Stimulated activated naive CD8-positive, alpha-beta T cell treated with anti-CD3 and anti-CD28 coated beads, Interleukin-15, amount 100 ng/mL, for 72 hours (primary cell): ENCODE measurements at places on chromosomes 5 and 9.
A peak's percentile ranks its signal among the peaks of the same experiment; 100 is the strongest.

GRCh38 chr9:75071530-75072122 lies 16.3 kb downstream of the NMRK1 start:
- peak; percentile 36 for DNase-seq

DNA sequence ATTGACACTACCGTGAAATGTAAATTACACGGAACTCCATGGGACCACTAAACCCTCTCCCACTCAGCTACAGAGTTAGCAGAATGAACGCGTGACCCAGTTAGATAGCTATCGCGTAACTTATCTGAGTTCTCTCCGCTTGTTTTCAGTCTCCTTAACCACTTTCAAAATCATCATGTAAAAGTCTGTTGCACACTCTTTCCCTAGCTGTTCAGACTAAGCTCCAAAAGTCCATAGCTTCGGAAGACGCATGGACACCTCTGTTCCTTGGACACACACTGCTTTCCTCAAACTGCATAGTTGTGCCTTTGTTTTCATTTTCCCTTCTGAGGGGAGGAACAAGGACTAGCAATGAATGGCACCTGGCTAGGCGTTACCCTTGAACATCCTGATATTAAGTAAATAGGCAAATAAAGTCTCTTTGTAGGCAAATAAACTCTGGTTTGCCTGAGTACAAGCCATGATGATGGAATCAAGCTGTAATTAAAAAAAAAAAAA lies 83.3 kb downstream of the DAPK1 start:
- DNase-seq, result no peak

DNA sequence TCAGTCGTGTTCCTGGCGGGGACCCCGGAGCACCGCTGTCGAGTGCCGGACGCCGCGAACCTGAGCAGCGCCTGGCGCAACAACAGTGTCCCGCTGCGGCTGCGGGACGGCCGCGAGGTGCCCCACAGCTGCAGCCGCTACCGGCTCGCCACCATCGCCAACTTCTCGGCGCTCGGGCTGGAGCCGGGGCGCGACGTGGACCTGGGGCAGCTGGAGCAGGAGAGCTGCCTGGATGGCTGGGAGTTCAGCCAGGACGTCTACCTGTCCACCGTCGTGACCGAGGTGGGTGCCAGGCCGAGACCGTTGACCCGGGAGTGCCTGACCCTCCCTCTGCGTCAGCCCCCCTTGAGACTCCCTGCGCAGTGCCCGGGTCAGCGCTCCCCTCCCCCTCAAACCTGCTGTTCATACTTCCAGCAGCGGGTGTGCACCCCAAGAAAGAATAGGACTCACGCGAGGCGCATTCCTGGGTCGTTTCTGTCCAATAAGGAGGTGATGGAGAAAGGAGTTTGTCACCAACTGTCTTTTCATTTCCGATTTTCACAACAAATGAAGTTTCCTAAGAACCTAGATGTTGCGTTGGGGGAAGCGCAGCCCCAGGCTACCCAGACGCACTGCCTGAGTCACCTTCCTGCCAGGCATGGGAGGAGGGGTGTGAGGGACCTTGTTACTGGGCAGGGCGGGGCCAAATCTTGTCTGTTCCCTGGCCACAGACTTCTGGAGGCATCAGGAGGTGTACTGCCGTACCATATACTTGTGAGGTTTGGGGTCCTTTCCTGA lies 722 bp downstream of the SLC22A4 start:
- DNase-seq, result peak; percentile 39

- DNase-seq, result no peak
These were observed 23.3 kb upstream of the PDCD1LG2 start for GRCh38 chr9:5486988-5487387.

GRCh38 chr5:56516441-56516840 lies 283.3 kb upstream of the ANKRD55 start:
- no peak for DNase-seq

- no peak for DNase-seq
These were observed 202.7 kb downstream of the ATP10B start for GRCh38 chr5:160649304-160649703.

GRCh38 chr5:154315196-154315595 lies 124.7 kb downstream of the GALNT10 start:
- DNase-seq, result no peak

DNA sequence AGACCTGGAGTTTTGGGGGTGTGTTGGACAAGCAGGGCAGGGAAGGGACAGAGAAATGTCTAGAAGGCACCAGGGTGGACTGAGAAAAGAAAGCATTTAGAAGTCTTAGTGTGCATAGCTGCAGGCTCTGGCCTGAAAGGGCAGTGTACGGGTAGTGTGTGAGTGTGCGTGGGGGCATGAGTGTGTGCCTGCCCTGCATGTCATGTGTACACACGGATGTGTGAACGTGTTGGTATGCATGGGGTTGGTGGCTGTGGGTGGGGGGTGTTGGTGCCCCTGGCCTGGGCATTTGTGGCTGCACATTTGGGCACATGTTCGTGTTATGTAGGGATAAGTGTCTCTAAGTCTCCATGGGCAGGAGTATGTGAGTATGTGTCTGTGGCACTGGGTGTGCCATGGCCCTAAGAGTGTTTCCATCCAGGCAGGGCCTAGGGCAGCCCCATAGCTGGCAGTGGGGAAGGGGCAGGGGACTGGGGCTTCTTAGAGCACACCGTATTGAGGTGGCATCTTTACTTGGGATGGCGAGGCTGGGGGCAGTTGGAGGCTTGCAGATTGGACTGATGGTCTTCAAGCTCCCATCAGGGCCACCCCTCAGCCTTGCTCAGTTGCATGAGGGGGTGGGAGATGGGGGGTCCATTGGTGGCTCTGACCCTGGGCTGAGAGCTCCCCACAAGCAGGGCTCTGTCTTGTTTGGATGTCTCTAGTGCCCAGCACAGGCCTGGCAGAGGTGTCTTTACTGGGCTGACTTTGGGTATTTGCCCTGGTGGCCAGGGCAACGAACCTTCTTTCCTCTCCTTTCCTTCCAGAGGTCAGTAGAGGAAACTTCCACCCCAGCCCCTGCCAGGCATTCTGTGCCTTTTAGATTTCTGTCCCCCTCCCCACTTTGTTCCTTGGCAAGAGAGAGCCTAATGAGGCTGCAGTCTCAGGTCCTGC lies 15.0 kb downstream of the PSD2 start:
- no peak for DNase-seq

DNA sequence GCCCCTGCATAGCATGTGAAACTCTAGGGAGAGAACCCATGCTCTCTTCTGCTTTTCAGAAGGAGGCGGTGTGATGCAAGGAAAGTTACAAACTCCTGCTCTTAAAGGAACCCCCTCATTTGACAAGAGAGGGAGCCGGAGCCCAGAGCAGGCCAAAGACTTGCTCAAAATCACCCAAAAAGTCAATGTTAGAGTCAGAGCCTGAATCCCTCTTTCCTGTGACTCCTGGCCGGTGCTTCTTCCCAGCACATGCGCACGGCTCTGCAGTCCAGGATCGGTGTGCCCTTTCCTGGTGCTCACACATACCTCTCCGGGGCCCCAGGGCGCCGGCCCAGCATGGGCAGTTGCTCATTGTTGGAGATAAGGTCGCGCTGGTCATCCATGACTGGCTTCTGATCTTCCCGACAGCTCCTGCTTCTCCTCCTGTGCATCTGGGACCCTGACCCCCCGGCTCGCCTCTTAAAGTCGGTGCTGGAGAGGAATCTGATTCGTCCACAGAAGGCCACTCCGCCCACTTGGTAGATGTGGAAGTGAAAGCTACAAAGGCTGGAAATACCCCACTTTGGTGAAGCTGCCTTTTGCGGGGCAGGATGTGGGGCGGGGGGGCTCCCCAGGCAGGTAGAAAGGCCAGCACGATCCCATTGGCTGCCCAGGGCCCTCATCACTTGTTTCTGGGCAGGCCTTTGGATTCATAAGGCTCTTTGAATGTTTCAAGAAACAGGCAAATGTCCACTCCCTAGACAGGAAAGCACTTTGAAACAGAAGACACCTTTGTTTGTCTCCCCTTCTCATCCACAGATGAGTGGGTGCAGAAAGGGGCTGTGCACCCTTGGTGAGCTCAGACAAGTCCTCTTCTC lies at the start of gene CD74:
Gene CD74, minus strand, starts transcription at position 592 of the 857 bp plus-strand sequence. Its CDS starts 161 bp downstream, at position 431.
- peak; percentile 95 for DNase-seq

GRCh38 chr5:8879248-8879647 lies 666.6 kb downstream of the SEMA5A start:
- DNase-seq, result no peak

DNA sequence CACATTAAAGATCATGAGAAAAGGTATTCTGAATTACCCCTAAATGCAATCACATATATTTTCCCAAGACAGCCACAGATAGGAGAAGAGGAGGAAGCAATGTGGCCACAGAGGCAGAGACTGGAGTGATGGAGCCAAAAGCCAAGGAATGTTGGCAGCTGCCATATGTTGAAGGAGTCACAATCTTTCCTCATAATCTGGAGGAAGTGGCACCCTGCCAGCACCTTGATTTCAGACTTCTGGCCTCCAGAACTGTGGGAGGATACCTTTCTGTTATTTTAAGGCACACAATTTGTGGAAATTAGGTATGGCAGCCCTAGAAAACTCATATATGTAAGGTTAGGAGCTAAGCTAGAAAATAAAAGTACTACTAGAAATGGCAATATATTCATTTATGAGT lies 139.9 kb upstream of the GAS1 start:
- DNase-seq, result no peak

DNA sequence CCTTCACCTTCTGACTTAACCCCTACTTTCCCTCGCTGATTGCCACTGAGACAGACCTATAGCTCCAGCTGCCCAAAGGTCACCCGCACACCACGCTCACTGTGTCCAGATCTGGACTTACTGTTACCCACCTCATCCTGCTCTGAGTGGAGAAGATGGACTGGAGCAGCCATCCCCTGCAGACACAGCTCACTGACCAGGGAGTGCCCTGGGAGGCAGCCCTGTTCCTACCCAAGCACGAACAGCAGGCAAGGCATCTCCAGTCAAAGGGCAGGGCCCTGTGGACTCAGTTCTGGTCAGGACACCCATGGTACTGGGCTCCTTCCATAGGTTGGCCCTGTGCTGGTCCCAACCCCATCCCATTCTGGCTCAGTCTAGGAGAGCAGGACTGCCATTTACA lies 9.5 kb upstream of the BARX1 start:
- no peak for DNase-seq

- DNase-seq, result peak; percentile 46
These were observed 206.6 kb upstream of the RFX3 start for GRCh38 chr9:3732077-3733038.

DNA sequence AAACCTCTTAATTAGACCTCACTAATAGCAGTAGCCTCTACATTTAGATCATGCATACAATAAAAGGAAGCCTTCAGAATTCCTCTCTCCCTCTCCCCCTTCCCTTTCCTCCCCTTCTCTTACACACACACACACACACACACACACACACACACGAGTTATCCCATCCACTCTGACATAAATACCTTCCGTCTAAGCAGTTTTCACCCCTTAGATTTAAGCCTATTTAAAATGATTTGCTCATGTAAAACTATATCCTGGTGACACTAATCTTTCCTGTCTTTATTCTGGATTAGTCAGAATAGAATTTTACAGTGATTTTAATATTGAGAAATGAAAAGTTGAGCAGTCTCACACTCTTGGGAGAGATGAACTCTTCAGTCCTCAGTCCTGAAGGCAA lies 35.0 kb downstream of the PRELID2 start:
- no peak for DNase-seq
